ENCODE measurements at places on chromosomes 6 and 20.

DNA sequence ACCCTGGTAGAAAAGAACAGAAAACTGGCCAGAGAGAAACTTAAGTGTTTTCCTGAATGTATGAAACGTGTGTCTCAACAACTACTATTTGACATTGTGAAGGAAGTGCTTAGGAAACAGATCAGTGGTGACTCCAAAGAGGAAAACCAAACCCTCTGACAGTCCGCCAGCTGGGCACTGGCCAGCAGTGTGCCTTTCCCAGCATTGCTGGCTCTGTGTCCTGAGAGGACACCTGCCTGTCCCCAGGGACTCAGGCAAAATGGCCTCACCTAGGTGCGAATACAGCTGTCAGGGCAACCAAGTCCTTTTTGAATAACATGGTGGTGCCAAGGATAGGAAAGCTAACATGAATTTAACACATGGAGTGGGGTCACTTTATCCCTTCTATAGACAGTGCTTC, 72.5 kb downstream of the NDUFAF5 start:
- no peak for DNase-seq

DNA sequence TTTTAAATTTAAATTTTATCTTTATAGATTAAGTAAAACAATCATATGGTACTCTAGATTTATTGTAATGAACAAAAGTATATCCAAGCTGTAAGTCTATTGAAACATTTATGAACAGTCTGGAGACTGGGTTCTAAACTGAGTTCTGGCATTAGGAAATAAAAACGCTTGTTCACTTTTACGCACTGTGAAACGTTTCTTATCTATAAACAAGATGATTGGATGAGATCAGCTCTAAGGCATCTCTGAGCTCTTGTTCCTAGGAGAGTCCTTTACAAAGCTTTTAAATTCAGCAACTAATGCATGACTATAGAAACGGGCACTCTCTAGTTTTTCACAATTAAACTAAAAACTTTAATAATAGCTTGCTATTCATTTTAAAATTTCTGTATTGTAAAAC, 6.8 kb downstream of the HUS1B start:
- no peak for DNase-seq

DNA sequence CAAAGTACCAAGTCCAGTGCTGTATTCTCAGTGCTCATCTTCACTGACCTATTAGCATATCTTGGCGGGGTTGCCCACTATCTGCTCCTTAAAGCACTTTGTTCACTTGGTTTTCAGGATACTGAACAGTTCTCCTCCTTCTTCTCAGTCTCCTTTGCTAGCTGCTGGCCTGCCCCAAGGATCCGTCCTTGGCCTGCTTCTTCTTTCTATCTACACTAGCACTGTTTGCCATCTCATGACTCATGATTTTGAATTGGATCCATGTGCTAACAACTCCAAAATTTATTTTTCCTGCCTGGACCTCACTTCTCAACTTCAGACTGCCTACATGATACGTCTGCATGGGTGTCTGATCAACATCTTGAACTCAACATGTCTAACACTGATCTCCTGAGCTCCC, 15.5 kb downstream of the TPD52L1 start:
- no peak for DNase-seq

DNA sequence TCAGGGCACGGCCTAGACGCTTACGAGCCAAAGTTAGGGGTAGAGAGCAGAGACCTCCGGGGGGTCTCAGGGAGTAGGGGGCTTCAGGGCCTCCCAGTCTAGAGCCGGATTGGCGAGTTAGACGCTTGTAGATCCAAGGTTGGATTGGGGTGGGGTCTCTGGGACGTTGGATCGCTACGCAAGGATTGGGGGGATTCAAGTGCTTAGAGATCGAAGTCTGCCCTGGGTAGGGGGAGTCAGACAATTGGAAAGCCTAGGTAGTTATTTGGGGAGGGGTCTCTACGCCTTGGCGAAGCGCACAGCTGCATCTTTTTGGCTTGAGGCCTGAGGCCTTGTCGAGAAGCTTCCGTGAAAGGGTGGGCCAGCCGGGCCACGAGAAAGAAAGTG, 469 bp downstream of the STX16 start:
- no peak for DNase-seq

- no peak for DNase-seq
Measured at GRCh38 chr20:40634891-40635290, 54.1 kb downstream of the MAFB start.

- no peak for DNase-seq
Measured at GRCh38 chr20:7199861-7200260, 432.4 kb downstream of the BMP2 start.

DNA sequence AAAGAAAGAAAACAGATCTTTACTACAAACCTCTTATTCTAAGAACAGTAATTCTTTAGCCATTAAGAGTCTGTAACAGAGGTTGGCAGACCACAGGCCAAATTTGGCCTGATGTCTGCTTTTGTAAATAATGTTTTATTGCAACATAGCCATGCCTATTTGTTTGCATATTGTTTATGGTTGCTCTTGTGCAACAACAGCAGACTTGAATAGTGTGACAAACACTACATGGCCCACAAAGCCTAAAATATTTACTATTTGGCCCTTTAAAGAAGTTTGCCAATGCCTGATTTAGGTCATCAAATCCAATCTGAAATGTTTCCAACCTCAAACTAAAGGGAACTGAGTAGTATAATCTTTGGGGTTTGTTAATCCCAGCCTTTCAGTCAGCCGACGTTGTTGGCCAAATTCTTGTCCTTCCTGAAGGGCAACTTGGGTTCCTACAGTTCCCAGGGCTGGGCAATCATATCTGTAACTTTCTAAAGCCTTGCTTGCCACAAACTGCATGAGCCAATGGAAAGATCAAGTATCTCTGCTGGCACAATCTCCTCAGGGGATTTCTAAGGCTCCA, 33.9 kb upstream of the TBC1D20 start:
- DNase-seq, result no peak

DNA sequence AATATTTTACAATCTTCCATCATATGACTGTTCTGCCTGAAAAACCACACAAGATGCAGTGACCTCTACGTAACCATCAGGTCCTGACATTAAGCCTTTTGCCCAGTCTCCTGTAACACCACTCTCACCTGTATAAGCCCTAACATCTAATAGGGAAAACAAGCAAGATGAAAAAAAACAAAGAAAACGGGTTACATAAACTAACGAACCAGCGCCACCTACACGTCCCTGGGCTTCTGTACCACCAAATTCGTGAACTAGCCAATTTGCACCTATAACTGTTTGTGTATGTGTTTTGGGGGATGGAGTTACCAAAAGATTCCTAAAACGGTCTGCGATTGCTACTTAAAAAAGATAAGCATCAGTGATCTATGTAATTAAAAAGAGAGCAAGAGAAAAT, 70.2 kb downstream of the BLOC1S5 start:
- DNase-seq, result no peak

- no peak for DNase-seq
Measured at GRCh38 chr6:36328600-36328999, 8.1 kb downstream of the BNIP5 start.

- no peak for DNase-seq
Measured at GRCh38 chr6:121764493-121764892, 329.0 kb downstream of the GJA1 start.

- no peak for DNase-seq
Measured at GRCh38 chr6:167291623-167292300, 647 bp downstream of the UNC93A start.

- no peak for DNase-seq
Measured at GRCh38 chr6:135258970-135259369, 77.9 kb downstream of the MYB start.

DNA sequence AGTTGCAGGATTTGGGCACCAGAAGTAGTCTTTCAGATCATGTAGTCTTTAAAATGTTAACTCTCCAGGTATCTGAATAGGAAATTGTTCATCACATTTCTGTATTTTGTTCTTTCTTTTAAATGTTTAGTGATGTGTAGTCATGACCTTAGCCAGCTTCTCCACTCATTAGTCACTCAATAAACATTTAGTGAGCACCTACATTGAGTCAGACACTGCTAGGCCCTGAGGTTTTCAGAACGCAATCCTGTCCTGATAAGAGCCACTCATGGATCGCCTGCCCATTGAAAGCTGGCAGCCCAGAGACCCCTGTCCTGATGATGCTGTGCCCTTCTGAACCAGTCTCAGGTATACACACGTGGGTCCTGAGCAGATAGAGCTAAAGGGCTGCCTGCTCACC, 163.4 kb upstream of the HEY2 start:
- no peak for DNase-seq

DNA sequence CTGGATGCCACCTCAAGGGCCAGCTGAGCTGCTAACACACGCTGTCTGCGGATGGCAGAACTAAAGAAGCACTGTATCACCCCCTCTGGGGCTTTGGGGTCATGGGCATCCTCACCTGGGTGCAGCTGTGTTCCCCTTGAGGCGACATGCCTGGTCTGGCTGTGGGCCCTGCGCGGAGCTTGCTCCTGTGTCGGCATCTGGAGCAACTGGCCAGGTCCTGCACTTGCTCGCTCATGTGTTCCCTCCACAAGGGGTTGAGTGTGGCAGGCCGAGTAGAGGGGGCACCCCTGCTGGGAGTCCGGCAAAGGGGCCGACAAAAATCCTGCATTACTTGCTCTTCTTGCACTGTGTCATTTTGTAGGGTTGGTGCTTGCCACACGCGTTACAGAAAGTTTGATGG, 189.0 kb downstream of the CDKAL1 start:
- DNase-seq, result no peak

DNA sequence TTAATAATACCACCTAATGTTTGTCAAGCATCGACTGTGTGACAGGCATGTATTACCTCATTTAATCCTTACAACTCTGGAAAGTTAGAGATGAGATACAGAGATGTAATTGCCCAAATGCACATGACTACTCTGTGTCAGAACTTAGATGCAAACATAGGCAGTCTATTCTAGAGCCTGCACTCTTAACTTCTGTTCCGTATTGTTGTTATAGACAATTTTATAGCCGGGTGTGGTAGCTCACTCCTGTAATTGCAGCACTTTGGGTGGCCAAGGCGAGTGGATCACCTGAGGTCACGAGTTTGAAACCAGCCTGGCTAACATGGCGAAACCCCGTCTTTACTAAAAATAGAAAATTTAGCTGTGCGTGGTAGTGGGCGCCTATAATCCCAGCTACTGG, 15.0 kb downstream of the IFT52 start:
- no peak for DNase-seq

- no peak for DNase-seq
Measured at GRCh38 chr6:328136-328670, 35.9 kb downstream of the DUSP22 start.

Data from stimulated activated CD4-positive, alpha-beta T cell treated with anti-CD3 and anti-CD28 coated beads, Interleukin-15, amount 100 ng/mL, for 48 hours (primary cell).